HFF-Myc (cell line): ENCODE measurements at places on chromosomes 2 and 18.

- DNase-seq: no peak
Measured at GRCh38 chr2:233100192-233100998, 40.3 kb downstream of the INPP5D start.

- DNase-seq: no peak
Measured at GRCh38 chr2:139836769-139837168, 1056.6 kb upstream of the NXPH2 start.

DNA sequence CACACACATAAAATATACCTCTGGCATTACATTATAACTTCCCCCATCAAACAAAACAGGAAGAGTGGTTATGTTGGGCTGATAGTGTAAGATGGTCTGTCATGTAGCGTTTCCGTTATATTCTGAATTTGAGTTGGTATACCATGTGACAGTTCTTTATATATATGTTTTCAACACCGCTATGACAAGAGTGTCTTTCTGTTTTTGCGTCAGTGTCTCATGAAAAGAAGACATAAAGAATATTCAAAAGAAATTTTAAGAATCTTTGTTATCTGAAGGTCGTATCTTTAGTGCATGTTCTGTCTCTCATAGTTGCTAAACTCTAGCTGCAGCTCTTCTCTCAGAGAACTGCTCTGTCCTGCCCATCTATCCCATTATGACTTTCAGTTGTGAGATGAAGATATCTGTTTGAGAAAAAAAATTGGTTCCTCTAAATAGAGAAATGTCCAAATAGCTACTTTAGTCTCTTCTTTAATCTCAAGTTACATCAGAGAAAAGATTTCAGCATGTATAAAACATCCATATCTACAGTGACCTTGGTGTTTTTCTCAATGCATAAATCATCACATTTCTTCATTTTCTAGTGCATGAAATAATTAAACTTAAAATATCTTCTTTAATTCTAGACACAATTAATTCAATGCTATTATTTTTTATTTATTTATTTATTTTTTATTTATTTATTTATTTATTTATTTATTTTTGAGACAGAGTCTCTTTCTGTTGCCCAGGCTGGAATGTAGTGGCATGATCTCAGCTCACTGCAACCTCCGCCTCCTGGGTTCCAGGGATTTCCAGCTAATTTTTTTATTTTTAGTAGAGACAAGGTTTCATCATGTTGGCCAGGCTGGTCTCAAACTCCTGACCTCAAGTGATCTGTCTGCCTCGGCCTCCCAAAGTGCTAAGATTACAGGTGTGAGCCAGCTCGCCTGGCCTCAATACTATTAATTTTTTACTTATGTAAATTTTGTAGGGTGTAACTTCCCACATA is 24.3 kb upstream of the PSME4 start:
- DNase-seq: no peak

DNA sequence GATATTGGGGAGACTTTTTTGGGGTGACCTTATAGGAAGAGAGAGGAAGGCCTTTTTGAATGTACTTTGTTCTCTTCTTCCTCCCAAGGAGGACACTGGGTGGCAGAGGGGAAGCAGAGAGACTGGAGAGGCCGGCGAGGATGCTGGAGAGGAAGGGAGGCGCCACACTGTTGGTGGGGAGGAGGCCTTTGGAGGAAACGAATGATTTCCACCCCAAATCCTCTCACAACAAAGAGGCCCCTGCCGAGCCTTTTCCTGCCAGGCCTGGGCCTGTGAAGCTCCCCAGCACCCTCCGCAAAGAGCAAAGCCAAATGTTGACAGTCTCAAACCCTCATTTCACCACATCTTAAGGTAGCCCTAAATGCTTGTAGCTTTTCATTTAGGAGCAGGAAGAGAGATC is 59.0 kb upstream of the UPP2 start:
- no peak for DNase-seq

GRCh38 chr18:62663731-62664336 is 51.5 kb upstream of the PHLPP1 start:
- DNase-seq: no peak

DNA sequence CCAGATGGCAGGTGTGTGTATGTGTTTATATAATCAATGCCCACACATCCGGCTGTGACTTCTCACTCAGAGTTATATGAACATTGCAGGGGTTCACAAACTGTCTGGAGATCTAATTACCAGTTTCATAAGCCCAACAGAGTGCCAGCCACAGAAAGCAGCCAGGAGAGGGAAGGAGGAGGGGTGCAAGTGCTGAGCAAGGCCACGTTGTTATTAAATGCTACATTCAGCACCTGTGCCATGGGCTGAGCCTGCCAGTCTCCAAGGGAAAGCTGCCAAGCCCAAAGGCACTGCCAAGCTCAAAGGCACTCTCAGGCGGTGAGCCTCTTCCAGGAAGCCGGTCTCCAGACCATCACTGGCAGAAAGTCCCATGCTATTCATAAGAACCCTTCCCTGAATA is 17.4 kb downstream of the XDH start:
- DNase-seq: no peak

GRCh38 chr2:152950126-152950525 is 231.7 kb downstream of the ARL6IP6 start:
- DNase-seq: no peak

GRCh38 chr2:159073256-159073655 is 104.8 kb downstream of the TANC1 start:
- DNase-seq: no peak
